Stimulated activated CD4-positive, alpha-beta T cell treated with anti-CD3 and anti-CD28 coated beads, TNF-alpha, amount 100 ng/mL, for 24 hours (primary cell): ENCODE measurements at places on chromosomes 13 and 19.

GRCh38 chr13:41352935-41353840 lies 42.1 kb downstream of the NAA16 start:
- DNase-seq: peak; percentile 26

DNA sequence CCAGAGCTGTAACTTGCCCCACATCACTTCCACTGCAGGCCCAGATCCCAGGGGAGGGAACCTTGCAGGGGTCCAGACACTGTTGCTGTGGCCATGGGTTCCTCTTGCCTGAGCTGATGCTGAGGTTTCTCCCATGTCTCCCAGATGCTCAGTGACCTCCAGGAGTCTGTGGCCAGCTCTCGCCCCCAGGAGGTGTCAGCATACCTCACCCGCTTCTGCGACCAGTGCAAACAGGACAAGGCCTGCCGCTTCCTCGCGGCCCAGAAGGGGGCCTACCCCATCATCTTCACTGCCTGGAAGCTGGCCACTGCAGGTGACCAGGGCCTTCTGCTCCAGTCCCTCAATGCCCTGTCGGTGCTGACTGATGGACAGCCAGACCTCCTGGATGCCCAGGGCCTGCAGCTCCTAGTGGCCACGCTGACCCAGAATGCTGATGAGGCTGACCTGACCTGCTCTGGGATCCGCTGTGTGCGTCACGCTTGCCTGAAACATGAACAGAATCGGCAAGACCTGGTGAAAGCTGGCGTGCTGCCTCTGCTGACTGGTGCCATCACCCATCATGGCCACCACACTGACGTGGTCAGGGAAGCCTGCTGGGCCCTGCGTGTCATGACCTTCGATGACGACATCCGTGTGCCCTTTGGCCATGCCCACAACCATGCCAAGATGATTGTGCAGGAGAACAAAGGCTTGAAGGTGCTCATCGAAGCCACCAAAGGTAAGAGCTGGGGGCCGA lies 12.1 kb upstream of the SLC25A42 start:
- DNase-seq: no peak

DNA sequence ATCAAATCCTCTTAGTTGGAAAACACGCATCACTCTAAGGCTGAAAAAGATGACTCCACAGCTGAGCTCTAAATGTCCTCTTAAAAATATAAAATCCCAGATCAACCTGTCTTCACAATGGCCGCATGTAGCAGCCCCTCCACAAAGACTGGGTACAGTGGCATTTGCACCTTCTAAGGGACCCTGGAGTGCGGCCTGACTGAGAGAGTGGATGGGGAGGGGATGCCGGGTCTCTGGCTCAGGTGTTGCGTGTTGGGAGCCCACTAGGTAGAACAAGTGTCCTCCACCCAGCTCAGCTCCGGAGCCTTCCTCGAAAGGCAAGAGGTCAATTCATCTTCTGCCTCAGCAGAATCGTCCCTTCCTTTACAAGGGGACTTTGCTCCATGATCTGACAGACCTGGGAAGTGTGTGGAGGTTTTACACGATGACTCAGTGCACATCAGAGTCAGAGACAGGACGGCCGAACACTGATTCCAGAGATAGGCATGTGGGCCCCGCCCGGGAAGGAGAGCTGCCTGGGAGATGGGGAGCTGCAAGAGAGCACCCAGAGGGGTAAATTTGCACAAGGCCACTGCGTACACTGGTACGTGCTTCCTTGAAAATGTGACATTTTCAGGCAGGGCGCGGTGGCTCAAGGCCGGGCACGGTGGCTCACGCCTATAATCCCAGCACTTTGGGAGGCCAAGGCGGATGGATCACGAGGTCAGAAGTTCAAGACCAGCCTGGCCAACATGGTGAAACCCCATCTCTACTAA lies 23.5 kb upstream of the SLC15A1 start:
- no peak for DNase-seq

DNA sequence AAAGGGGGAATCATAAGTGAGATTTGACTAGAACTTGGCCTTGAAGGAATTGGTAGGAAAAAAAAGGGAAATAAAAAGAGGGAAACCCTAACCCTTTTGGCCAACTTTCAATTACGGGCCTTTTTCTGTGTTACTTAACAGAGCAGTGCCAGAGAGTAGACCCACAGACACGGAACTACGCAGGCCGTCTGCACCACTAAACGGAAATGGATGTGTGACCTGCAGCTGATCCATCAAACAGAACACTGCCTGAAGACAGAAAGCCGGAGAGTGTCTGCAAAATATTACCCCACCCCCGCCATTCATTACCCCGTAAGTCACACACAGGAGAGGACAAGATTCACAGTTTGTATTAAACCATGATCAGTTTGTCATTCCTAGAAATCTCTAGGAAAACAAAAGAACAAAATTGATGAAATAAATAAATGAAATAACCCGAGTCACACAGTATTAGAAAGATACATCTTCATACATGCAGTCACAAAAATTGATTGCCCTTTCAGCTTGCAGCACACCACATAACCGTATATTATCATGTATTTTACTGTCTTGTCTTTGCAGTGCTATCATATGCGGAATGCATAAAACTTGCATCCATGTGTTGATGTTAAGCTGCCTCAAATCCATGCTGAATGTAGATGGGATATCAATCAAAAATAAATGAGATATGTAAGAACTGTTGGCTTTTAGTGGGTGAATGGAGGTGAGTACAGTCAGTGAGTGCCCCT lies 424.7 kb downstream of the IRS2 start:
- DNase-seq: no peak

GRCh38 chr13:44293374-44293773 lies 80.2 kb upstream of the SERP2 start:
- DNase-seq: no peak

- no peak for DNase-seq
Observed at GRCh38 chr19:17806945-17807344, 12.0 kb downstream of the B3GNT3 start.
